Suppressor macrophage treated with lipopolysaccharide for 1 hour (primary cell): ENCODE measurements at places on chromosomes 3 and 15.

DNA sequence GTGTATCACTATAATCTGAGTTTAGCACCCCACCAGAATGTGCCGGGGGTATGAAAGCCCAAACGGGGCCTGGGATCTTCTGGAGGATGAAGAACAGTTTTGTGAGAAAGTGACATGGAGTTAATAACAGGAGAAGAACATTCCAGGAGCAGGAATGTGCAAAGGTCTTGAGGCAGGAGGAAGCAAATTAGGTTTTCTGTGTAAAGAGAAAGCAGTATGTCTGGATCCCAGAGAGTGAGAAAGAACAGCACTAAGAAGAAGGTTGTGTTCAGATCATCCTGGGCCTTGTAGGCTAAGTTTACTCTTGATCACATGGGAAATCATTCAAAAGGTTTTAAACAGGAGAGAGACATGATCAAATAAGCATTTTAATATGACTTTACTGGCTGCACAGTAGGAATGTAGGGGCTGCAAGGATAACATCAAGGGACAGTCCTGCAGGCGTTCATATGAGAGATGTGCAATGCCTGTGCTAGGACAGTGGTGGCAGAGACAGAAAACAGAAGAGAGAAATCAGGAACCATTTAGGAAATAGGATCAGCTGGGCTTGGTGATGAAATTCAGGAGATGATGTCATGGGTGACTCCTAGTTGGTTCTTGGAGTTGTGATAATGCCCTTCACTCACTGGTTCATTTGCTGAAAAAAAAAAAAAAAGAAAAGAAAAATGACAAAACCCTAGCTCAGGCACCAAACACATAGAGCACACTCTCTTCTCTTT lies 113.5 kb downstream of the TNIK start:
- DNase-seq = peak; percentile 94

DNA sequence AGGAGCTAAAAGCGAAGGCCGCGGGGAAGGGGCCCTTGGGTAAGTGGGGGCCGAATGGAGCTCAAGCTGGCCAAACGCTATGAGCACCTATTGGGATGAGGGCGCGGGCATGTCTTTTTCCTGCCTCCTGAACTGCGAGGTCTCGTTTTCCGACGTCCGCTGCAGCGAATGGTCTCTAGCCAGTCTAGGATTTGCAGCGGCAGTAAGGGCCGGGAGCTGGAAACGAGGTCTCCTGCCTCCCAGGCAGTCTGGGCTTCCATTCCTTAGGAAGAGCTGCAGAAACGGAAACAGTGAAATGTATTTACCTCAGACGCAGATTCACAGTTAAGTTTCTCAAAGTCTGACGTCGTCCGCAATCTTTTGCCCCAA lies 517 bp downstream of the TMA7 start:
- DNase-seq = no peak

GRCh38 chr15:40151991-40152390 lies 8.9 kb upstream of the BUB1B start:
- no peak for DNase-seq

DNA sequence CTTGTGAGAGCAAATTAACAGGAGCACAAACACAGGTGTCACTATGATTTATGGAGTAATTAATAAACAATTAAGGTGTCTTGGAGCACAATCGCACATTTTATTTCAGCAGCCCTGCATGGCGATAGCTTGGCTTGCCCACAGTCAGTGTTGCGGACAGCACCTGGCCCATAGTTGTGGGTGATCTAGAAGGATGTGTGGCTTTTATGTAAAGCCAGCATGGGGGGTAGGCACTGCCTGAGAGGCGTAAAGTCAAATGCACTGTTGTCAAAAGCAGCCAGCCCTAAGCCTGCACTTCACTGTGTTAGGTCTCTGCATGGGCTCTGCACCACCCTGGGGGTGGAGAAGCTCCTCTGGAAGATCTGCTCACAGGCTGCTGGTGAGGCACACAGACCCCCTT lies 177.4 kb upstream of the PPP2R3A start:
- no peak for DNase-seq

DNA sequence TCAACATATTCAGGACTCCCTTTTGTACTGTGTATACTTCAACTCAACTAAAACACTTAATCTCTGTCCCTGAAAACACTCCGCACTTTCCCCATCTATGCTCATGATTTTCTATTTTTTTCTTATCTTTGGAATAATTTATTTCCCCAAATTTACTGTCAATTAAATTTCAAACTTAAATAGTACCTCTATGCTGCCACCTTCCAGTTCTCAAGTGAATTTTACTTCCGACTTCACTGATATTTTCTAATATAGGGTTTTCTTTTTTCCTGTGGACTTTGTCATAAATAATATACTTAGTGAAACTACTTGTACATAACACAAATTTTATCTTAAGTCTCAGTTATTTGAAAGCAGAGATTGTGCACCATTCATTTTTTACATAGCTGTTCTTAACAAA lies 1303.3 kb downstream of the OTOL1 start:
- no peak for DNase-seq

DNA sequence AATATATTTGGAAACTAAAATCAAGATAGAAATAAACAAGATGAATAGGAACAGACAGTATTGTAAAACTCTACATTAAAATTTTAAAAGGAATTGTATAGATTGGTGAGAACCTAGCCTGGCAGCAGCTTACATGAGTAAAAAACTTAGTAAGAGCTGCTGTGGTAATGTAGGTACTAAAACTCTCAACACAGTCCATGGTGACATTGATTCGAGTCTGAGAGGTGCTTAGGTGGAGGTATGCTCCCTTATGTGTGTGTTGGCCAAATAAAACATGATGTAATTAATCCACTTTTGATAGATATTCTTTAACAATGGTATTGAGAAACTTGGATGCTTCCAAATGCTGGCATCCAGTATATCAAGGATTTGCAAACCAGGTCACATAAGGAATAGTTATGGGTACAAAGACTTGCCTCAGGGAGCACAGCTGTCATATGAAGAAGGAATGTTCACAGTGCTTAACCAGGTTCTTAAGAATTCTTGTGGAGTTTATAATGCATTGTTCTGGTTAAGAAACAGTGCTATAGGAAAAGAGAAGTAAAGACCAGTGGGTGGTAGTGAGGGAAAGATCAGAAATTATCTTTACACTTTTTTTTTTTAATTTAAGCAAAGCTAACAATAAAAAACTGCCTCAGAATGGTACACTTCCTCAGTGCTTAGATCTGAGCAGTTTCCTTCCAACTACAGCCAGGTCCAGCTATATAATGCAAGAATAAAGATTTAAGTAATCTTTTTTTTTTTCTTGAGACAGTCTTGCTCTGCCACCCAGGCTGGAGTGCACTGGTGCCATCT lies 24.6 kb upstream of the IL20RB start:
- DNase-seq = peak; percentile 31

- DNase-seq = no peak
Measured at GRCh38 chr15:86161250-86161649, 81.6 kb downstream of the AGBL1 start.

DNA sequence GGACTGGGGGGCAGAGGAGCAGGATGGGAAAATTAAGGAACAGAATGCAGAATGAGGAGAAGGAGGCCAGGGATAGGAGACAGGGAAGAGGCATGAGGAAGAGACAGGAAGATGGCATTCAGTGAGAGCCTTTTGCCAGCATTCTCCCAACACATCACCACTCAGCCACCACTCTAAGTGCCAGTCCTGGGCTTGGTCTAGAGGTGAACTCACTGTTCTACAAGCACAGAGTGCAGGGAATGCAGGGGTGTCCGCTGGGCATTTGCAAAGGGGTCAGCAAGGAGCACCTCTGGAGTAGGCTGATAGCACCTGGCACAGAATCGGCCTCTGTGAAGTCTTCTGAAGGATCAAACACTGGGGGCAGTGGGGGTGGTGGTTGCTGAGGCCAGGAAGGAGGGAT lies 14.6 kb upstream of the IGDCC3 start:
- DNase-seq = no peak

GRCh38 chr15:78533331-78533730 lies 6.9 kb upstream of the PSMA4 start:
- DNase-seq = no peak

GRCh38 chr3:173793963-173794362 lies 396.4 kb downstream of the NLGN1 start:
- DNase-seq = no peak

DNA sequence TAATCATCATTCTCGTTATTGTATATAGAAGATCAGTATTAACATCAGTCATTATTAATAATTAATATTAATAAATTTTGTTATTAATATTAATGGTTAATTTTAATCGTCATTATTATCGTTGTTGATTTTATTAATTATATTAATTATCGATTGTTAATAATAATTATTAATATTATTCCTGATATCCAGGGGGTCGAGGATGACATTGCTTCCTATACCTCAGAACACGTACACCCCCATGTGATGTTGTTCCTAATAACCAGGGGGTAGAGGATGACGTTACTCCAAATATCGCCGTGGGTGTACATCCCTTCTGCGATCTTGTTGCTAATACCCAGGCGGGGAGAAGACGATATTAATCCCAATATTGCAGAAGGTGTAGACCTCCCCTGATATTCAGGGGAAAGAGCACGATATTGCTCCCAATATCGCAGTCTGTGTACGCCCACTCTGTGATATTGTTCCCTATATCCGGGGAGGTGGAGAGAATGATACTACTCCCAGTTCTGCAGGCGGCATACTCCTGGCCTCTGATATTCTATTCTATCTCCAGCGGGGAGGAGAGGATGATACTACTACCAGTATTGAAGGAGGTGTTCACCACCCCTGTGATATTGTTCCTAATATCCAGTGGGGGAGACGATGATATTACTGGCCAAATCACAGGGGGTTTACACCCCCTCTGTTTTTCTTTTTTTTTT lies 22.3 kb upstream of the BMF start:
- DNase-seq = no peak

DNA sequence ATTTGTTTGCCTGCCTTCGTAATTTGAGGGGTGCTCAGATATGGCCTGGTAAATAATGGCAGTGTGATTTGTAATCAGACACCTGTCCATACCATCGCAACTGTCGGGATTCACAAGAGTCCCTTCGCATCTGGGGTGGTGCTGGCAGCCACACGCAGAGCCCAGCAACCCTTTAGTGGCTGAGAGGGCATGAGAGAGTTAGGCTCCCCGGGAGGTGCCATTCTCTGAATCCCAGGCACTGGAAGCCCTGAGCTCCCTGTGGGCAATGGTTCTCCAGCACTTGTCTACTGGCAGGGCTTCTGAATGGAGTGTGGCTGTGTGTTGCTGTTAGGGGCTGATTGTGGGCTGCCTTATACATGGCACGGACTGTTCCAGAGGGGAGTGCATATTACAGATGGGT lies 230.1 kb downstream of the EBLN2 start:
- DNase-seq = no peak

DNA sequence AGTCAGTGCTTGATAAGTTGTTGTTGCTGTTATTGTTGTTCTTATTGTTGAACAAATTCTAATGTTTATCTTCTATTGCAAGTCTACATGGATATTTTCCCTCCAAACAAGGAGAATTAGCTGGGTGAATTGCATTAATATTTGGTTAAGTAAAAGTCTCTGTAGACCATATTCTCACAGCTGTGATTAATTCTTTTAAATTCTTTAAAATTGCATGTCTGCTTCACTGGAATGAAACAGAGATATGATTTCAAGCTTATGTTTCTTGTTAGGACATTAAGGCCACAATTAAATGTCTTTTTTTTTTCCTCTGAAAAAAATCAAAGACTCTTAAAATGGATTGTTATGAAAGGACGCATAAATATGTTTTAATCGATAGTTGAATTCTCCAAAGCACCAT lies 153.4 kb downstream of the EBLN2 start:
- DNase-seq = no peak

DNA sequence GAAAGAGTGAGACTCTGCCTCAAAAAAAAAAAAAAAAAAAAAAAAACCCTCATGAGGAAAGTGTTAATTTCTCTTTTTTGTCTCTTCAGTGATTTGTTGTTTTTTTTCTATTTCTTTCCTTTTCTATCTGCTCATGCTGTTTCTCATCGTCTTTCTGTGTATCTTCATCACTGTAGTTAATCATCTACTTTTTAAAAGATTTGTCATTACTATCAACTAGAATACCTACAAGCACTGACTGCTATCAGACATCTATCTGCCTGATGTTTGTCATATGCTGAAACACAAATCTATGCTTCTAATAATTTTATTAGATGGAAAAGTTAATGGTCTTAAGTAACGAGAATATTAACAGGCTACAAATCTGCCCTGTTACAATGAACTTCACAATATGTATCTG lies 26.8 kb downstream of the CCDC14 start:
- DNase-seq = no peak
